Inflammatory macrophage treated with lipopolysaccharide for 1 hour (primary cell): ENCODE measurements at places on chromosomes 2 and 18.
A peak's percentile ranks its signal among the peaks of the same experiment; 100 is the strongest.

DNA sequence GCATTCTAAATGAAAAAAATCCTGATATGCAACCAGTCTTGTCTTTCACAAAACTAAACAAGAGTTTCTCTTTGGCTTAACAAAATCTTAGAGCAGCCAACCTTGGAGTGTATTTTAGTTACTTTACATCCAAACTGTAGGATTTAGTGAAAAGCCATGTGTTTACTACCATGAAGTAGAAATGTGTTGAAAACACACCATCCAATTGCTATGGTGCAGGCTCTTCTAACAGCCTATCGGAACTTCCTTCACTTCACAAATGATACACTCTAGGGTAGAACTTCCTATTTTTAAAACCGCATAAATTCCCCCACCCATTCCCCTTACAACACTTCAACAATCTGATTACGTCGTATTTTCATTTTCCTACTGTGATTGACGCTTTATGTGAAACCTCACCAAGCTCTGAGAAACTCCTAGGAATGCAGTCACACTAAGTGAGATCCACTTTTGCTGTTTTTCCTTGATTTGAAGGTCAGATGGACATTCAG, 74.4 kb upstream of the MAP4K4 start:
- peak; percentile 96 for DNase-seq

DNA sequence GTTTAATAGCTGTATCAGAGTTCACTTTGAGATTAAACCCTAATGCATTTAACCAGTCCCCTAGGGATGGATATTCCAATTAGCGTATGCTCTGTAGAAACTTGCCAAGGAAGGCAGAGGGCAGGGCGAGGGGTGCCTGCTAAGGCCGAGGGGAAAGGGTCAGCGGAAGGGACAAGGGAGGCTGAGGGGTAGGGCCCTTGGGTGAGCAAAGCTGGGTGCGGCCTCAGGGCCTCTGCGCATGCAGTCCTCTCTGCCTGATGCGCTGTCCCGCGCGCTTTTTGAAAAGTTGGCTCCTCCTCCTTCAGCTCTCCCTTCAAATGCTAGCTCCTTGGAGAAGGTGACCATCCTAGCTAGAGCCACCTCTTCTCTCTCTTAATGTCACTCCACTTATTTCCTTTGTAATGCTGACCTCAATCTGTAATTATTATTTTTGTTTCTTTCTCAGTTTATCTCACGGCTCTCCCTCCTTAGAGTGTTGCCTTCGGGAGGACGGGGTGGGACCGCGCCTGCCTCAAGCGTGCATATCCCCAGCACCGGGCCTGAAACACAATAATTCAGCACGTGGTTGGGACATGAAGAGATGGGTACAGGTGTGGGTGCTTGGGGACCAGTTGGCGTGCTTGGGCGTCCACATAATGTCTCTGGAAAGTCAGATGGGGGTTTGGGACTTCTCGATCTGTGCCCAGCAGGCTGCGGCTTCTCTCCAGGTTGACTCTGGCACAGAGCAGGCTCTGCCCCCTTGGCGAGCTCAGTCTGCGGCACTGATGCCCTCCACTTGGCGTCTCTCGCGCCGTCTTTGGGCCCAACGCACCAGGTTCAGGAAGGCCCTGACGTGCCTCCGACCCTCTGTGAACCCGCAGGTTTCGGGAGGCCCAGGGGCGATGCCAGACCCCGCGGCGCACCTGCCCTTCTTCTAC, 10.0 kb downstream of the ZAP70 start:
- no peak for DNase-seq

DNA sequence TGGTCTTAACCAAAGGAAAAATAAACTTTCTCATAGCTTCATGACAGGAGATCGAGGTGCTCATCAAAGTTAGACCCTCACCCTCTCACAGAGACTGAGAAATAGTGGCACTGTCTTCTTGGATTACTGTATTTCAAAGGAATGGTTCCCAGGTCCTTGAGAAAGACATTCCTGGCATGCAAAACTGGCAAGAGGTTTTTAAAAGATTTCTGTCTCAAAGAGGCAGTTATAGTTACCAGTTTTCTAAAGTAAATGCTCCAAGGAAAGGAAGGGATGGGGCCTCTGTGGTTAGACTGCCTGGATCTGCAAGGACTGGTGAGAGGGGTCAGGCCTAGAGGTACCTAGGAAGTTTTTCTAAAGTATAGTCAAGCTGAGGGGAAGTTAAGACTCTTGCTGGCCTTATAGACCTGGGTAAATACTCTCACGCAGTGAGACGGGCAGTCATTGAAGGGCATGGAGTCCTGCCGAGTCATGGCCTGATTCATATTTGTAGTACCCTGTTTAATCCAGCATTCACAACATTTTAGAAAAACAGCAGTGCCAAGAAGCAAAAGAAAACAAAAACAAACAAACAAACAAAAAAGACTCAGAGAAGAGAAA, 226.1 kb downstream of the DOK6 start:
- no peak for DNase-seq

DNA sequence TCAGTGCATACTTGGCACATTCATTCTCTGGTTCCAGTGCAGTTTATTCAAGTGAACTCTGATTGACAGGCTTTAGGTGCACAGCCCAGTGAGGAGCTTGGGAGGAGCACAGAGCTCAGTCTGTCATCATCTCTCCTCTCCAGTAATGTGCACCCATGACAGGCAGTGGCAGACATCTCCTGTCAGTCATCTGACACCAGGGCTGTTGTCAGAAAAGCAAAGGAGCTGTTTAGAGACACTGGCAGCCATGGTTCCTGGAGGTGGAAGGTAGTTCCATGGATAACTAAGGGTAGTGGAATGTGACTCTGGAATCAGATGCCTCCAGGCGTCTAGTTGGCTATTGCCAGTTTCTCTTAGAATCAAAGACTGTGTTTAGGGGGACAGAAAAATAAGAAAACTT, 308.8 kb downstream of the DCDC2C start:
- no peak for DNase-seq

DNA sequence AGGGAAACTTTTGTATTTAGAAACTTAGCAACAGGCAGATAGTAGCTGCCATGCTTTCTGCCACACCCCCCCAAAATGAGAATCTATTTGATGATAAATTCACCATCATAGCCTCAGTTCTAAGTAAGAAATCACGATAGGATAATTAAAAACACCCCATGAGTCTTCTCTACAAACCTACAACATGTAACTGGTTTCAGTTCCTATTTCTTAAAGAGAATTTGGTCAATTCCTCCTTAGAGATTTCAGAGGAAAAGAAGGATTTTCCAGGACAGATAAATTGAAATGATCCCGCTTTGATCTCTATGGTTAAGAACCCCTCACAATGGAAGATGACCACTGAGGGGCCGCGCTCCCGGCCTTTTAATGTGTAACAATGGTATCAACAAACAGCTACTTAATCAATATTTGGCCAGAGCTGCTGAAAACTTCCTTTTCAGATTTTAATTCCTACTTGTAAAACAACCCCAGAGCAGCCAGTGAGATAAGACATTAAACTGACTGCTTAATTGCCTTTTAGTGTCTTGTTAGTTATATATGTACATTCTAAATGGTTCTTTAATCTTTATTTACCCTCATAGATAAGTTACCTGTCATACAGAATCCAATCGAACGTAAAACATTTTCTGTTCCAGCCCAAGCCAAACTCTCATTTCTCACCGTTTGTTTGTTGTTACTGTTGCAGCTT, 10.1 kb downstream of the PAX3 start:
- DNase-seq = no peak

GRCh38 chr2:161030260-161031063, 129.8 kb upstream of the TANK start:
- no peak for DNase-seq

- DNase-seq = no peak
Measured at GRCh38 chr2:10265329-10266132, 37.2 kb upstream of the HPCAL1 start.

DNA sequence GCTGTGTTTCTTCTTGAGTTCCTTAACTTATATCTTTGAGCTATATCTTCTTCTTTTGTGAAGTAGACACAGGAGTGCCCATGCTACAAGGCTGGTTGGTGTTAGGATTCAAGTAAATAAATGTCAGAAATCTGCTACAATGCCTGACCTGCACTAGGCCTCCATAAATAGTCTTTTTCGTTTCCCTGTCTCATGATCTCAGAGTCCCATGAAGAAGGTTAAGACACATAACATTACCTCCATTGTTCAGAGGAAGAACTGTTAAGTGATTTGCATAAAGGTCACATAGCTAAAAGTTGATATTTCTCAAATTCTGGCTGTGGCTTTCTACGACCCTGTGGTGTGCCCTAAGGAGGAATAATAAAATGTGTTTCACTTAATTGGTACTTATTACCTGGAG, 228.4 kb downstream of the KCNS3 start:
- no peak for DNase-seq

GRCh38 chr2:45178359-45178758, 169.1 kb upstream of the SIX2 start:
- DNase-seq = no peak

DNA sequence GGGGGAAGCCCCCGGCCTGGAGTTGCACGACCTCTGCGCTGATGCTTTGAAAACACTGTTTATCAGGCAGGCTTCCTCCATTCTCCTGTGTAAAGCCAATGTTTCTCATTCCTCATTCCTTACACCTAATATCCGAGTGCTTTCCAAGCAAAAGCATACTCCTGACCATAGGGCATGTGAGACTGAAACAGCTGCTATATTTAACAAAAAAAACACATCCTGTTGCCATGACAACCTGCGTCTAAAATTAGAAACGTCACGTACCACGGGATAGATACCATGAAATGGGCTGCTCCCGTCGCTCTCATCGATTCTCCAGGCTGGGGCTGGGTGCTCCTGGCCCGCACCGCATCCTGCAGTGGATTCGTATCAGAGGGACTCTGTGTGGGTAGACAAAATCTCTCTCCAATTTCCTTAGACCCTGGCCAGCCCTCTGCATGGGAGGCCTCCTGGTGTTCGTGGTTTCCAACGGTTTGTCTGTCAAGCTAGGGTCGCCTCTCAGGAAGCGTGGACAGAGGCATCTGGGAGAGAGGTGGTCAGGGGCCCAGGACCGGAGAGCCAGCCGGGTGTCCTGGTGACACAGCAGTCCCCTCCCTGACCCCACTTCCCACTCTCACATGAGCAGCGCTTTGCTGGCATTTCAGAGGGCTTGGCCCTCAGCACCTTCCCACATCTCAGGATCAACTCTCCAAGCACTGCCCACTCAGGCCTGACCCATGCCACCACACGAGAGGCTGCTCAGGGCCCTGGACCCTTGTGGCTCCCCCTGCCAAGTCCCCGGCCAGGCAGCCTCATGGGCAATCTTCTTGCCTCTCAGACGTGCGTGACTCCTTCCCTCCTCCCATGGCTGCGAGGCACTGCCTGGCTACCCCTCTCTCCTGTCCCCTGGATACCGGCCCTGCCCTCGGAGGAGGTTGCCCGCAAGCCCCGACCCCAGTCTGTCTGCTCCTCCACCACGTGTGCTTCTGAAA, 268.1 kb downstream of the NDUFA10 start:
- DNase-seq = peak; percentile 9

DNA sequence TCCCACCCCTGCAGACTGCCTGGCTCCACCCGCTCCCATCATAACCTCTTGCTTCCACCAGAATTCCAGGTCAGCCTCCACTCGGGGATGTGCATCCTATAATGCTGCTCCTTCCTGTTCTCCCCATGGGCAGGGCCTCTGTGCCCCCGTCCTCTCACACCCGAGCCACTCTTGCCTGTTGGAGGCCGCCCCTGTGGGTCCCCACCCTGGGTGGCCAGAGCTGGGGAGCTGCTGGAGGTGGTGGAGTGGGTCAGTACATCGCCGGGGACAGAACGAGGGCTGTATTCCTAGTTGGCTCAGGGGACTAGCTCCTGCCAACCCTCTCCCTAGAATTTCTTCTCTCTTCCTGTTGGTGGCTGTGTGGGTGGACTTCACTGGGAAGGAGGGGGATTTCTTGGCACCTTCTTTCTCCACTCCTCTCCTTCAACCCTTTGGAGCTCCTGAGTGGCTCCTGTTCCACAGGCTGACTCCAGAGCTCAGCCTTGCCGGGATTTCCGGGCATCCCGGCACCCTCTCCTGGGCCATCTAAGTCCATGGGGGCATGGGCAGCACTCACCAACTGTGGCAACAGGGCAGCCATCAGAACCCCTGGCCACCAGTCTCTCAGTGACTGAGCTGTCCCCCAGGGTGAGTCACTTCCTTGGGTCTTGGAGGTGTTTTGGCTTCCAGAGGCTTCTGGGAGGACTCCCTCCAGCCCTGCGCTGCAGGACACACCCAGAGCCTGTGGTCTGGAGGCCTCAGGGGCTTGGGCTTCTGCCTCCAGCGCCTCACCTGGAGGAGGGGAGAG, 88.2 kb upstream of the MCFD2 start:
- no peak for DNase-seq

- DNase-seq = peak; percentile 85
Measured at GRCh38 chr18:76619621-76620315, 124.7 kb upstream of the ZNF516 start.

GRCh38 chr18:11850821-11851145, 430 bp upstream of the CHMP1B start:
- DNase-seq = peak; percentile 62
